ENCODE measurements at places on chromosomes 16 and 17.

DNA sequence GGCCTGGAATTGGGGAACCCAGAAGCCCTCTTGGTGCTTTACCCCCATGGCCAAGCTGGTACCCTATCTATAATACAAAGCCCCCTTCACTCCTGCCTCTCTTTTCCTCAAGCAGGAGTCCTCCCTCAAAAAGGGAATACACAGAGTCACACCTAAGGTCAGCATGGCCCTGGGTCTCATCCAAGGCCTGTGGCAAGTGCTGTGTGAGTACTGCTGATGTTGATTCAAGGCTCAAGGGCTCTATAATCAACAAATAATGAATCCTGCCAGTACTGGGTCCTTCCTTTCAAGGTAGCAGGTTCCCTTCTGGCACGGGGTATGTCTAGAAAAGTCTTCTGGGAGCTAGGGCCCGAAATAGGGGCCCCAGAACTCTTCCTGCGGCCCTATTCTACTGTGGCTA lies 187.3 kb downstream of the CYB561 start:
- DNase-seq = no peak

- DNase-seq = no peak
Measured at GRCh38 chr17:67290711-67291291, 45.8 kb upstream of the HELZ start.

DNA sequence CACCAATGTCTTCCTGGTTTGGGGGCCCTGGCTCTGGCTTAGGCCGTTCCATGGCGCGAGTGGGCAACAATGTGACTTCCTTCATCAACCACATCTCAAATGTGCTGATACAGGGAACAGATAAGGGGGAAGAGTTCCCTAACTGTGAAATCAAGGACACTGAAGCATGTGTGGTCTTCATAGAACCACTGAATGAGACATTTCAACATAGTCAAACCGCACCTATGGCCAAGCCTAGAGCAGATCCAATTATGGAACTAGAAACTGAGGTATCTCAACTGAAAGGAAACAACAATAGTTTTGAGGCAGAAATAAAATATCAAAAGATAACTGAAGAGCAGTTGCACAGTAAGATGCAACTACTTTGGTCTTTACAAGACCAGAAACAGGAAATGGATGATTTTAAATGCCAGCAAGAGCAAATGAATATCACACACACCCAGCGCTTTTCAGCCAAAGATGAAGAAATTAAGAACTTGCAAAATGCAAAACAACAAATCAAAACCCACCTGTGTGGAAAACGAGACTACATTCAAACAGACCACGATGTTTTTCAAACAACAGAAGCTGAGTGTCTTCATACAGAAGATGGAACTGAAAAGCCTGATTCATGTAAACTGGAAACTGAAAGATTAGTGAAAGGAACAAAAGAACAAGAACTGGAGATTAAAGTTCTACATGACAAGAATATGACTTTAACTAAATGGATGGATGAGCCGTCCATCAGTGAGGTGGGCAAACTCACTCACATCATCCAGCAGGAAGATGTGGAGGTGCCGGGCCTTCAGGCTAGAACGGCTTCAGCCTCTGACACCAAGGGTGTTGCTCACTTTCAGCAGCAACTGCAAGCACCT lies 18.1 kb upstream of the LCMT1 start:
- DNase-seq = no peak

DNA sequence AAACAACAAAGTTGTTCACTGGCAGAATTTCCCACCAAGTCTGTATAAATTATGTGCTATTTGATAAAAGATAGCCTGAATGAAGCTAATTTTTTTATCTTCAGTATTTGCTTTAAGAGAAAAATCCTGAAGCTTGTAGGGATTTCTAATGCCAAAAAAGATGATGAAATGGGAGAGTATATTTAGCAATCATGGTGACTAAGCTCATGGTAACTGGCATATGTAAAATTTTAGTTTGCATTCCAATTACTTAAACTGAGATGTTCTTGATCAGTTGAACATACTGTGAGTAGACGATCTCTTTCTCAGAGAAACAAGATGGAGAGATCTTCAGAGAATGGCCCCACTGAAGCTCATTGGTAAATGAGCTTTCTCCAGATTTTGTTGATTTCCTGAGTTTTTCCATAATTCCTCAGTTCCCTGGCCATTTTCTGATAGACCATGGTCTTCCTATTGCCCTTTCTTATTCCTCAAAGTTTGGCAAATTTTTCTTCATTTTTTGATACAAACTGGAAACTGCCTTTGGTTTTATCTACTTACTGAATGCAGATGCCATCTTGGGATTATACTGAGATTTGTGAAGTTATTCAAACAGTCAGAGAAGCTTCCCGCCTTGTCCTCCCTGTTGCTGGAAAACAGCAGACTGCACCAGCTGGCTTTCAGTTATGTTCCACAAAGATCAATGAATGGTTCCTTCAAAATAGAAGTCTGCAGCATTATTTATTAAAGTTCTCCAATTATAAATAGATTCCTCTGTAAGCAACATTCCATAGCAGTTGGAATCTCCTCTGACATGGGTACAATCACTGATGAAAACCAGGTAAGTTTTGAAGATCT lies 68.3 kb upstream of the ALOX12 start:
- no peak for DNase-seq

GRCh38 chr16:67470359-67470758 lies 10.6 kb downstream of the ATP6V0D1 start:
- no peak for DNase-seq

DNA sequence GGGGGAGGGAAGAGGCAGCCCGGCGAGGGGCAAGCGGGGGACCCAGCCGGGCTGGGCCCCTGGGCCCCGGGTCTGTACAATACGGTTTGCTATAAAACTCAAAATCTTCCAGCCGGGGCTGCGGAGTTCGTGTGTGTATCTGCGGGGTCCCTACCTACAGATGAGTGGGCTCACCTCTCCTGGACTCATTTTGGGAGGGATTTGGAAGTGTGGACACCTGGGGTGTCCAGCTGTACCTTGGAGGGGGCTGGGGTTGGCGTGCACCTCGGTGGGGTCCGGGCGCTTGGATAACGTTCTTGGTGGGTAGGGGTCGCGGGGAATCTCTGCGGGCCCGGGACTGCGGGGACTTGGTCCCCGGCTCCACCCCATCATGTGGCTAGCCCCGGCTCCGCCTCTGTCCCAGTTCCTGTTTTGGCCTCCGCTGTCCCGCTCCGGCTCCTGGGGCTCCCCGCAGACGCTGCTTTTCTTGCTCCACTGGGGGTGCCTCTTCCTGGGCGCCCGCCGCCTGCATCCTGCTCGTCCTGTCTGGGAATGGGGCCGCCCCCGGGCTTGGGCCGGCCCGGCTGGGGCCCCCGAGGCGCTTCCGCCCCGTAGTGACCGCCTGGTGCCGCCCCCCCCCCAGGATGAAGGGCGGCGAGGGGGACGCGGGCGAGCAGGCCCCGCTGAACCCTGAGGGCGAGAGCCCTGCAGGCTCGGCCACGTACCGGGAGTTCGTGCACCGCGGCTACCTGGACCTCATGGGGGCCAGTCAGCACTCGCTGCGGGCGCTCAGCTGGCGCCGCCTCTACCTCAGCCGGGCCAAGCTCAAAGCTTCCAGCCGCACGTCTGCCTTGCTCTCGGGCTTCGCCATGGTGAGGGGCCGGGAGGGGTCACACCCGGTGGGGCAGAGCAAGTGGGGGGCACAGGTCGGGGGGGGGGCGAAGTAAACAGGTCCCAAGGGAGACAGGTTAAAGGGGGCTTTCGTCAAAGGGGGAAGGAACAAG lies at the start of gene ORAI3:
ORAI3 (plus strand) TSS at position 402 of the 983 bp plus-strand sequence; CDS start at position 624, 222 bp downstream.
- DNase-seq = peak; percentile 44

- DNase-seq = no peak
Measured at GRCh38 chr16:77789085-77790008, 983 bp downstream of the VAT1L start.

- DNase-seq = no peak
Measured at GRCh38 chr17:73493956-73494926, 150.0 kb downstream of the SDK2 start.

DNA sequence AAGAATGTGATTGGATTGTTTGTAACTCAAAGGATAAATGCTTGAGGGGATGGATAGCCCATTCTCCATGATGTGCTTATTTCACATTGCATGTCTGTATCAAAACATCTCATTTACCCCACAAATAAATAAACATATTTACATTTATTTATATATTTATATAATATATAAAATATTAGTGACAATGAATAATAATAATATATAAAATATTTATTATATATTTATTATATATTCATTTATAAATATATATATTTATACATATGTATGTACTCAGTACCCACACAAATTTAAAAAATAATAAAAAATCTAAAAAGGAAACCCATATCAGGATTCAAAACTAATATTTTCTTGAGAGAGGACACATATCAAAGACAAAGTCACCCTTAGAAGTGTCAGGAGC lies 429.9 kb downstream of the KCNJ2 start:
- DNase-seq = no peak

GRCh38 chr17:34484193-34484733 lies 95.1 kb upstream of the TMEM132E start:
- no peak for DNase-seq

- DNase-seq = no peak
Measured at GRCh38 chr17:31413874-31414549, 22.5 kb downstream of the RAB11FIP4 start.

GRCh38 chr17:65356536-65356935 lies 204.9 kb downstream of the AXIN2 start:
- DNase-seq = no peak

DNA sequence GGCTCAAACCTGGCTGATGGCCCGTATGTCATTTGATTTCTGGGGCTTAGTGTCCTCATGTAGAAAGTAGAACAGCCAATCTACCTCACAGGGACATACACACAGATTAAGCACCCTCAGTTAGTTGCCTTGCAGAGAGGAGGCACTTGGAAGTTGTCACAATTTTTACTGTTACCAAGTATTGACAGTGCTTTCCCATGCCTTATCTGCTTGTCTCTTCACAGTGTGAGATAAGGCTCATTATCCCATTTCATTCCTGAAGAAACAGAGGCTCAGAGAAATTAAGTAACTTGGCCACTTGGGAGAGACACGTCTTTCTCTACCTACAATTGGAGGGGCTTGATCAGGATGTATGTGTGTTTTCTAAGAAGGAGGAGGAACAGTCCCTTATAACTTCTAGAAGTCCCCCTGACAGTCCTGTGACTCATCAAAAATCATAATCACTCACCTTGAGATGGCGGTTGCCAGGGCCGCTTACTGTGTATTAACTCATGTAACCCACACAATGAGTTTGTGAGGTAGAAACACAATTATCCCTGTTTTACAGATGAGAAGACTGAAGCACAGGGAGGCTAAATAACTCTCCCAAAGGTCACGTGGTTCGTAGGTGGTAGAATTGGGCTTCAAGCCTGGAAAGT lies 56.9 kb upstream of the LHX1 start:
- no peak for DNase-seq

GRCh38 chr17:75691371-75691791 lies 24.2 kb downstream of the SAP30BP start:
- DNase-seq = no peak

- no peak for DNase-seq
Measured at GRCh38 chr16:66617010-66617434, 12.5 kb downstream of the CMTM3 start.

DNA sequence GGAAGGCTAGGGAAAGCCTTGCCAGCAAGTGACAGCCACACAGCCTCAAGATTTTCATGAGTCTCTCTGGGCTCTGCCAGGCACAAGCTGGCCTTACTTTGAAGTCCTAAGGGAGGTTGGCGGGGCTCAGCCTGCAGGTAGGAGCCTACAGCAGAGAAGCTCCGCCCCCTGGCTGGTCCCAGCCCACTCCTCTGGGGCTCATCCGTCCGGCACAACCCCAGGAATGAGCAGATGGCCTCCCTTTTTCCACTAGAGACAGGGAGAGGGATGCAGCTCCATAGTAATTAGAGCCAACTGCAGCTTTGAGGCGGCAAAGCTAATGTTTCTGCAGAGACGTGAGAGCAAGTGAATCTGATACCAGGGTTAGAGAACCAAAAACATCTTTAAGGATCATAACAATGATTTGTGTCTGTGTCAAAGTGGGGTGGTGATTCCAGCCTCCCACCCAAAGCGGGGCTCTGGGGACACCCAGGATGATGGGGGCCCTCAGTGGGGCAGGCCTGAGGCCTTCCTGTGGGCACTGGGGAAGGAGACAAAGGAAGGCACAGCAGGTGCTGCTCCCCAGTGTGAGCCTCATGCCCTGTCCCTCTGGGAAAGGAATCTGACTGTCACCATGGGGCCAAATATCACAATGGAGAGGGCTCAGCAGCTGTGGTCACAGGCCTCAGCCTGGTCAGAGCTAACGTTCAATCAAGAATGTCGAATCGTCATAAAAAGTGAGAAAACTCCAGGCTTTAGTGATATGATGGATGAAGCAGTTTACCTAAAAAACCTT lies 61.5 kb downstream of the RBFOX3 start:
- DNase-seq = no peak

DNA sequence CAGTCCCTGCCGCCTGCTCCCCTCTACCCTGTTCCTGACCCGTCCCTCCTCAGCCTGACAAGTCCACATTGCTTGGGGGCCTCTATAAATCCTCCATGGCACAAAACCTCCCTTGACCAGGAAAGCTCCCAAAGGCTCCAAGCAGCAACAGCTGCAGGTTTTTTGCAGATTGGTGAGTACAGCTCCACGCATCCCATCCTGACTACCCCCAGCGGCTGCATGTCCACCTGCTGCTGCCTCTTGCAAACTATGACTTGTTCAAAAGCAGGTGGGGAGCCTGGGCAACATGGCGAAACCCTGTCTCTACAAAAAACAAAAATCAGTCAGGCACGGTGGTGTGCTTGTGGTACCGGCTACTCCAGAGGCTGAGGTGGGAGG lies 122.8 kb downstream of the ANKRD11 start:
- DNase-seq = no peak

DNA sequence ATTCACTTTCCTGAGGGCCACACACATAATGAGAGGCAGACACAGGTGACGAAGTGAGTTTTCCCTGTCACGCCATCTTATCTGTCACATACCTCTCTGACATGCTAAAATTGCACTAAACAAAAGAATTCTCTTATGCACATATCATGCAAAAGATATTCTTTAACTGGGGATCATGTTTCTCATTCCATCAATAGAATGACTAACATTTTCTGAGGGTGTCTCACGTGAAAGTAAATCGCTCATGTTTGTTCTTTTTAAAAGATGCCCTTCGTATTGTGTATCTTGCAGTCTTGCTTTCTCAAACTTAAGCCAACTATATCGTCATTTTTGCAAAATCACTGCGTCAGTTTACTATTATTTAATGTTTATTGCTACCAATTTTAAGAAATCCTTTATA lies 306.4 kb downstream of the WWOX start:
- DNase-seq = no peak

DNA sequence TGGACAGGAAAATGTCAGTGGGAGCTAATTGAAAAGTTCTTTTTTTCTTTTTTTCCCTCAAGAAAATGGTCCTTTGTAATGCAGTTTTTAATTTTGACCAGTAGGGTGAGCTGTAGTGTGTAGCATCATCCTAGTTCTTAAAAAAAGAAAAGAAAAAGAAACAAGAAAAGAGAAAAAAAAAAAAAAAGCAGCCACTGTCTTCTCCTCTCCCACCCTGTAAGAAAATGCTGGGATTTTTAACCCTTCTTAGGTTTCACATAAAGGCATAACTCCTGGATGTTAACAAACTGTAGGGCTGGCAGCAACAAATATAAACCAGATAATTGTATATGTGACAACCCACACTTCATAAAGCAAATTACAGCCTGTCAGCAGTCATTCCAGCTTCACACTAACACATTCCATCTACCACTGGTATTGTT lies 78.1 kb downstream of the SKAP1 start:
- no peak for DNase-seq
